A673 (cell line): ENCODE measurements at places on chromosomes 3 and 15.

DNA sequence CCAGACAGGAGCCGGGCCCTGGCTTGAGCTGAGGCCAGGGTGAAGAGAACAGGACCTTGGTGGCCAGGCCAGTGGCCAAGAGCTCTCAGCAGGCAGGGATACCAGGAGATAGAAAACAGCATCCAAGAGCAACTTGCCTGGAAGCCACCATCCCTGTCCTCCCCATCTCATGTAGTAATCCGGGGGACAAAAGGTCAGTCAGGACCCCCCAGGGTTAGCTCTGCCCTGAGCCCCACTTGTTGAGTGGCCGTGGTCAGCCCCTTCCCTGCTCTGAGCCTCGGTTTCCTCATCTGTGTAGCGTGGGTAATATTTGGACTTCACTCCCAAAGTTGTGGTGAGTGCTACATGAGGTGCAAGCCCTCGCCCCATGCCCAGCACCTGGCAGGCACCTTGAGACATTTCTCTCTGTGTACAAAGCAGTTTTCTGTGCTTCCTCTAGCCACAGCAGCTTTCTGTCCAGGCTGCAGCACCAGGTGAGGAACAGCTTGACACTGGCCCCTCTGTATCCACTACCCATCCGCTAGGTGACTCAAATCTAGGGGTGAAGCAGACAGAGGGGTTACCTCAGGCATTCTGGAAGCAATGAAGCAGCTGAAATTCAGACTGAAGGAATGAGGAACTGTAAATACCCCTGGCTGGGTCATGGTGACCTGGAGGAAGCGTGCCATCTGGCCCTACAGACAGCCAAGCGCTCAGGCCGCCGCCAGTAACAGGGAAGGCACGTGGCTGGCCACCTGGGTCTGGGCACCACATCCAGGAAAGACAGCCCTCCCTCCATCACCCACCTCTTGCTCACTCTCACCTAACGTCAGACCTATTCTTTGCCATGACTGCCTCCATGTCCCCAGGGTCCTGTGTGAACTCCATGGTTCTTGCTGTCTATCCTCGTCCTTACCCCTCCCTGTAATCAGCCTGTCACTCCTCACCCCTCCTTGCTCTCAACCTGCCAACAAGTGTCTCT is 6.7 kb downstream of the CISH start:
- no peak for DNase-seq

DNA sequence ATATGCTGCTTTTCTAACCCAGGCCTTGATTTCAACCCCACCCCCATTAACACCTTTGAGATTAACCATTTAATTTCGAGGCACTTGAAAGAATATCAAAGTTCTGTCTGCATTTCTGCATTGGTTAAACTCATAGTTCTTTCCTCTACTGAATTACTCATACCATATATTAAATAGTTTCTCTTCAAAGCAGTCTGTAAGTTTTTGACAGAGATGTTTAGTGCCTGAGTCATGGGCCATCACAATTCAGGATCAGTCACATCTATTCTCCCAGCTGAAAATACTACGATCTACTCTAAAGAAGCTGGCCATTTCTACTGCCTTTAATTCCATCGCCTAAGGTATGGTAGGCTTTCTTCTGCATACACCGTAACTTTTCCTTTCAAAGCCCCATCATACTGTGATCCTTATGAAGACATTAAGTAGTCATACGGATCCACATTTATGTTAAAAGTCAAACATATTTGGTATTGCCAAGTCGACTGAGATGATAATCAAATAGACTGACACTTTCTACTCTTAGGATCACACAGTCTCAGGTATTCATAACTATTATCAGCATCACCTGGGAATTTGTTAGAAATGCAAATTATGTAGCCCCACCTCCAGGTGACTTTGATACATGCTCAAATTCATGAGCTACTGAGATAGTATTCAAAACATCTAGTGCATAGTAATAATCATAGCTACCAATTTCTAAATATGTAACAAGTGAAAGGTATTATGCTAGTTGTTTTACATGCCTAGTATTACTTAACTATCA is 489.4 kb upstream of the IL12A start:
- no peak for DNase-seq

- no peak for DNase-seq
Measured at GRCh38 chr3:51684971-51685751, 14.1 kb downstream of the TEX264 start.

GRCh38 chr3:189419683-189420082 is 211.5 kb upstream of the TP63 start:
- DNase-seq = no peak

DNA sequence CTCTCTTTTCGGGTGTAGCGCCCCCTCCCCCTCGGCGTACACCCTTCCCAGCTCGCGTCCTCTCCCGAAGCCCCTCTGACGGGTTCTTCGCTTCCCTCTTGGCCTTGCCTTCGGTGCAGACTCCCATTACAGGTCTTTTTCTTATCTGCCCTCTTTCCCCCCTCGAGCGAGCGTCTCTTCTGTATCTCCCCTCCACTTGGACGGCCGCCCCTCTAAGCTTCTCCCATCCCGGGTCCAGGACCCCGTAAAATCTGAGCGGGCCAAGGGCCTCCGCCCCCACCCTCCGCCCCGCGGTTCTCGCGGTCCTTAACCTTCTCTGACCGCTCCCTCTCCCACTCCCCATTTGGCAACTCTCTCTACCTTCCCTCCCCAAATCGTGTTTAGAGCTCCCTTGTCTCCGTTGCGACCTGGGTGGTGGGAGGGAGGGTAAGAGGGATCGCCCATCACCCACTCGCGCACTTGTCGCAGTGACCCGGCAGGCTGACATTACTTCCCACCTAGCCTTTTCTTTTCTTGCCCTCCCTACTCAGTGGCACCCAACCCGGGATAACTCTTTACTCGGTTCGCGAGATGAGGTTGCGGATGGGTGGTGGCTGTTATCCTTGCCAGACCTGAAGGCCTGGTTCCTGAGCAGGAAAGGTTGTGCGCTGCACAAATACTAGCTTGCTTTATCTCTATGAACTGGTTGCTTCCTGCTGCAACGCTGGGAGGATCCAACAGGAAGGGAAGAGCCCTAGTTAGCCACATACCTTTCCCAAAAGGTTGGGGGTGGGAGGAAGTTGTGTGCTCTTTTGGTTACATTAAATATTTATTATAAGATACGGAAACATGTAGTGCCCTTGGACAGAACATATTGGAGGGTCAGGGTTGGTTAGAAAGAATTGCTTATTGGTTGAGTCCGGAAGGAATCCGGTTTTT is 922 bp downstream of the RAB11A start:
- peak; percentile 41 for DNase-seq

- no peak for DNase-seq
Measured at GRCh38 chr3:34696831-34697230, 898.4 kb downstream of the PDCD6IP start.

GRCh38 chr3:122258757-122259371 is 66.2 kb upstream of the CSTA start:
- DNase-seq = peak; percentile 68

- no peak for DNase-seq
Measured at GRCh38 chr3:1600700-1601418, 497.8 kb upstream of the CNTN4 start.

GRCh38 chr3:120471643-120472042 is 20.9 kb upstream of the FSTL1 start:
- DNase-seq = no peak

DNA sequence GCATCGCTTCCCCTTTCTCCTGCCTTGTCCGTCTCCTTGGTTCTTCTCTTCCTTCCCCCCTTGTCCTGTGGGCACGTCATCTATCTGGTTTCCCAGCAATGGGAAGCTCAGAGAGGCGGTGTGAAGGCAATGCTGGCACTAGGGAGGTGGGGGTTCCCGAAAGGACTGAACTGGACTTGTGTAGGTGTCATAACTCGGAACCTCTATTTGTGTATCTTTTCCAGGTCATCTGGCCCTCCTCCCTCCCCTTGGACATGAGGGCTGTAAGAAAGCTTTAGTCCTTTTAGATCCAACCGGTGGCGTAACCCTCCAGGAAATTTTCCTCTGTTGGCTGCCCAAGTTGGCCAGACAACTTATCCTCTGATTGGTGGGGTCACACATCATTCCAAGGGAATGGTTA is 231.5 kb upstream of the TLE3 start:
- DNase-seq = no peak

- DNase-seq = peak; percentile 59
Measured at GRCh38 chr3:149085828-149086231, 503 bp downstream of the HLTF start.

DNA sequence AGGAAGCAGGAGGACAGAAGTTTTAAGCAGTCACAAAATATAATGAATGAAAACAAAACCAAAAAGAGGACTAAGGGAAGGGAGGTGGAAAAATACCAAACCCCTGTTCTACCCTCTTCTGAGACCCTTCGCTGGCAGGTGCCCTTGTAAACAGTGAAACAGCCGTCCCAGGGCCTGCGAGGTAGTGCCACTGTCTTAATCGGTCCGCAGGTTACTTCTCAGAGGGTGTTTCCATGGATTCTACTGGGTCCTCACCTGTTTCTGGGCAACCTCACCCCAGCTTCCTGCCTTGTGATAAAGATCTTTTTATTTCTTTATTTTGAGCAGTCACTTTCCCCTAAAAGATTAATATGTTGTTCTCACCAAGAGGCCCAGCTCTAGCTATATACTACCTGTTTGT is 65.3 kb downstream of the SLC30A4 start:
- no peak for DNase-seq

DNA sequence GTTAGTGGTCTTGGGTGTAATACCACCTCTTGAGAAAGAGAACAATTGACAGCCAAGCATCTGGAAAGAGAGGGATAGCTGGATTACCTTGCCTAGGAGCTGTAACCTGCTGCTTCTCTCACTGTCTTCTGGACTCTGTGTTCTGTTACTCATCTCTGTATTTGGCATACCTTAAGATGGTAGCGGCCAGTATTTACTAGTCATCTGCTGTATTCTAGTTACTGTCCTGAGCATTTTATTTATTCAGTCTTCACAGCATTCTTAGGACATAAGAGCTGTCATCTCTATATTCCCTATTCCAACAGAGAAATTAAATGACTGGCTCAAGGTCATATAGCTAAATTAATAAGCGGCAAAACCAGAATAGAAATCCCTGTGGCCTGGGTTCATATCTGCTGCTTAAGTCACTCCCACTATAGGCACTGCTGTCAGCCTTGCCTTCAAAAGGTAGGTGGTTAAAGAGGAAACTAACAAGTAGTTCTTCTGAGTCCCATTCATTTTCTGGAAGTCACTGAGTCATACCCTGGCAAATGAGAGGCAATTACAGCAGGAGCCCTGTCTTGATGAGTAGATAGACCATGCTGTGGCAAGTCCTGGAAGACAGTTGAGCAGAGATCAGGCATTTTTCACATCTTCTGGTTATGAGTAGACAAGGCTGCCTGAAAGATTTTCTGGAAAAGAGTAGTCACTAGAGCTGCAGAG is 68.2 kb downstream of the RAB7A start:
- peak; percentile 71 for DNase-seq

DNA sequence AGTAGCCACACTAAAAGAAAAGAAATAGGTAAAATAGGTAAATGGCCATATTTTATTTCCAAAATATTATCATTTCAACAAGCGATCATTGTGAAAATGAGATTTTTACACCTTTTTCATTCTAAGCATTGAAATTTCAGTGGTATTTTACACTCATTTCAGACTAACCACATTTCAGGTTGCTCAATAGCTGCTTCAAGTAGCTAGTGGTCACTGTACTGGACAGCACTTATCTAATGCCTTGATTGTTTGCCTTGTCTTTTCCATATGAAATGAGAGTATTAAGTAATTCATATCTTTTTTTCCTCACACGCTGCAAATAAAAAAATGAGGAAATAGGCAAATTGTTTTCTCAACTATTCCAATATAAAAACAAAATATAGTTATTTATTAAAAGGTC is 332.8 kb downstream of the NLGN1 start:
- no peak for DNase-seq

GRCh38 chr3:138034918-138035317 is 25.0 kb downstream of the CLDN18 start:
- DNase-seq = no peak

DNA sequence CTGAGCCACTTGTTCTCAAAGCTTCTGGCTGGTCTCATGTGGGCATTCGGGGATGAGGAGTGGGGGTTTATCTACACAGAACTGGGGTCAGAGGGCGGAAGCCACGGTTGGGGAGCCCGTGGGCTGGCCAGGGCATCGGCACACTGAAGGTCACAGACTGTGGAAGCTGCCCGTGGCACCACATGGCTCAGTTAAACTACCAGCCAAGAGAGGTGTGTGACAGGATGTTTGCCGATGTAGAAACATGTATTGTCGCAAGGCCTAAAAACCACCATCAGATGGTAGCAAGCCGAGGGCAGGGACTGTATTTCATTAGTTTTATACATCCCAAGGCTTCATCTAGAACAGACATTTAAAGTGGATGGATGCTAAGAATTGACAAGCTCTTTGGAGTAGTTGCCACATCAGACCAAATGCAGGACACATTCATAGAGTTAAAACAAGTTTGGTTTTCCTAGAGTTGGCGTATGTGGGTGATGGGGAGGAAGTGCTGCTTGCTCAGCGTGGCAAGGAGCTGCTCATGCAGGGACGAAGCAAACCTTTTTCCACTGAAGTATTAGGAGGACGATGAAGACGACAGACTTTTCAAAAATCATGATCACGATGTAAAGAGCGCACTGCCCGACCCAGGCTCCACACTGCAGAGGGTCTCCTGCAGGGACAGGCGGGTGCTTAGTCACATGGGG is 9.6 kb upstream of the MUSTN1 start:
- no peak for DNase-seq

DNA sequence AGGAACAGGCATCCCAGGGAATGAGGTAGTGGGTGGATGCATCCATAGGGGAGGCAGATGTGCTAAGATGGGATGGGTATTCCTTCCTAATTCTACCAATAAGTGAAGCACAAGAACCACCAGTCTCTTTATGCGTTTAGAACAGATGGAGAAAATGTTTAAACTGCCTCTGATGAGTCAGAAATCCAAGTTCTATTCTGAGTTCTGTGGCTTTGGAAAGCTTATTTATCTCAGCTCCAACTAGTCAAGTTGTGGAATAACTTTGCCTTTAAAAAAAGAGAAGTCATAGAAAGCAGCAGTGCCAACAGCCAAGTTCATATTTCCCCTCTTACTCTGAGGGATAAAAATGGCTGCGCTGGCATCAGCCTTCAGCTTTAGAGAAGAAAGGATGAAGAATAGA is 761.7 kb downstream of the IGSF11 start:
- DNase-seq = no peak

DNA sequence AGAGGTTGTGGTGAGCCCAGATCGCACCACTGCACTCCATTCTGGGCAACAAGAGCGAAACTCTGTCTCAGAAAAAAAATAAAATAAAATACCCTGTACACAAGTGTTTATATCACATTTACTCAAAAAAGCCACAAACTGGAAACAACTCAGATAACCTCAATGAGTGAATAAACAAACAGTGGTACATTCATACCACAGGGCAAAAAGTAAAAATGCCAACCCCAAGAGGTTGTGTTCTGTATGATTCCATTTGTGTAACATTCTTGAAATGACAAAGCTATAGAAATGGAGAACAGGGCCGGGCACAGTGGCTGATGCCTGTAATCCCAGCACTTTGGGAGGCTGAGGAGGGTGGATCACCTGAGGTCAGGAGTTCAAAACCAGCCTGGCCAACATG is 12.9 kb downstream of the EDC3 start:
- no peak for DNase-seq

GRCh38 chr15:70079888-70080287 is 17.8 kb downstream of the TLE3 start:
- DNase-seq = no peak
